GM12892 (cell line): ENCODE measurements at places on chromosomes 4 and X.

DNA sequence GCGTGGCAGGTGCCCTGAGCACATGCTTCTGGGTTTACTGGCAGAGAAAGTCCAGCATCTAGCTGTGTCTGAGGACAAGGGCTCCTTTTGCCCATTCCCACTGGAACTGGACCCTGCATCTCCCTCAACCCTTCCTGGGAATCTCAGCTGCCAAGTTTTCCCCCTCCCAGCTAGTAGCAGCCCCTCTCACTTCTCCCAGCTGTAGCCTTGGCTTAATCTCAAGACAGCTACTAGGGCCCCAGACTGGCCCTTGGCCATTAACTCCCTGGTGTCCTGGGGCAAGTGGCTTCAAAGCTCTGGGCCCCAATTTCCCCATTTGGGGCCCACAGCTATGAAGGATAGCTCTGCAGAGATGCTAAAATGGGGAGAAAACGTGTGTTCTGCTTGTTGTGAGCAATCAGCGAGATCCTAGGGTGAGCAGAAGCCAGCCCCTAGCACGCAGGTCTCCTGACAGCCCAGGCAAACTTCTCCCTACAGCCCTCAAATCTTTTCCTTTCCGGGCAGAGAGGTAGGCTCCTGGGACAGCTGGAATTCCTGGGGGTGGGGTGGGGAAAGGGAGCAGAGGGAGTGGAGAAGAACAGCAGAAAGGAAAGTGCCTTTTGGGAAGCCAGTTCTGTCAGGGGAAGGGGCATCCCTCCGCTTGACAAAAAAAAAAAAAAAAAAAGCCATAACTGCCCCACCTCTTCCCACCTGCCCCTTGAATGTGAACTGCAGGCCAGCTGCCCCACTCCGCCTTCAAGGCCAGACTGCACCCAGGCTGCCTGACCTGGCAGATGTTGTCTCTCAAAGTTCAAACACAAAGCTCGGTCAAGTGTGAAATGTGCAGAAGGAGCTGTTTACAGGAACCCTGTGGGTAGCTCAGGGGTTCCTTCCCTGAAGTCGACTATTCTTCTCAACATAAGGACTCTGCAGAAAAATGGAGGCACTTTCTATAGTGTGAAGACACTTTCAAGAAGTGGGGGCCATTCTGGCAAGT is 16.6 kb downstream of the FGD1 start:
- DNase-seq: no peak

DNA sequence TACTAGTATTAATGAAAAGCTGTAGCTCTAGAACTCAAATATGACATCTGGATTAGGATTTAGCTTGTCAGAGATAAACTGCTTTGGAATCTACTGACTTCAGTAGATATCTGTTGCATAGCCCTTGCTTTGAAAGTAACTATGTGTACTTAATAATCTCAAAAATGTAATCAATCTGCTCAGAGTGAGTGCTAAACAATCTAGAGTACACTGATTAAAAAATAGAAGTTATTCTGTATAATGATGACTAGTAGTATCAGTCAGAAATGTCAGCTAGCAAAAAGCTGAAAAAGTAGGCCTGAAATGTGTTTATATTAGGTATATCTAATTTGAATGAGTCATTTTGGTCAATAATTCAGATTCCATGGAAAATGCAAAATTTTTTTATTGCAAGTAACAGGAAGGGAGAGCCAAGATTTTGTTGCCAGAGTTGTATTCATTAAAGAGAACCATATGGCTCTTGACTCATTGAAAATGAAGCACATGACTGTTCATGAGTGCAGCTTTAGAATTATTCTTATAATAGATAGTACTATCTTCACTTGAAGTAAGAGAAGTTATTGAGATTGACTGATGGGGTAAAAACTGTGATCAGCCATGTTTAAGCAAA is 20.0 kb downstream of the CLCN3 start:
- no peak for DNase-seq

- DNase-seq: no peak
These were observed 218.6 kb upstream of the HTR2C start for GRCh38 chrX:114365065-114365834.

- DNase-seq: no peak
These were observed 77.5 kb downstream of the PCDH18 start for GRCh38 chr4:137454767-137455166.

DNA sequence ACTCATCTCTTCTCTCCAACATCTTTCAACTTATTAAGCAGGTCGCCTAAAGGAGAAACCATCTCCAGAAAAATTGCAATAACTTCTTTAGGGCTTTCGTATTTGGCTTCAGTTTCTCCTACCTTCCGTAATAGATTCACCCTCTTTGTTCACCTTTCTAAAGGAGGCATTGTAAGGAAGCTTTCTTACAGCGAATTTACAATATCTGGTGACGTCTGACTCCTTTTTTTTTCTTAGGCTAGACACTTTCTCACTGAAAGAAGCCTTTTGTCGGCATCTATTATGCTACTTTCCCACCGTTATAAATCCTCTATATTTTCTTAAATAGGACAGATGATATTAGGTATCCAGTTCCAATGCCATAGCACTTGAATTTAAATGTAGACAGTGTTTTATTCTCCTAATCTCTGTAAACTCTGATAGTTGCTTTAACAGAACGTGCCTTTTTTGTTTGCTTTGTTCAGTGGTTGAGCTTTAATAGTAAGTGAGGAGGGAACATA is 302.4 kb downstream of the IL1RAPL1 start:
- DNase-seq: no peak

- no peak for DNase-seq
These were observed 45.6 kb downstream of the PPP2R2C start for GRCh38 chr4:6426571-6427438.

DNA sequence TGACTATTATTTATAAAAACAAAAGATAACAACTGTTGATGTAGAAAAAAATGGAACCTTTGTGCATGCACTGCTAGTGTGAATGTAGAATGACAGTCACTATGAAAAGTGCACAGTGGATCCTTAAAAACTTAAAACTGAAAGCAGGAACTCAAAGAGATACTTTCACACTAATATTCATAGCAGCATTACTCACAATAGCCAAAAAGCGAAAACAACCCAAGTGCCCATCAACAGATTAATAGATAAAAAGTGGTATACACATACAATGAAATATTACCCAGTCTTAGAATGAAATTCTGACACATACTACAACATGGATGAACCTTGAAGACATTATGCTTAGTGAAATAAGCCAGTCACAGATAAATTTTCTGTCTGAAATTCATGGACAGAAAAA is 23.8 kb downstream of the CENPC start:
- DNase-seq: no peak

DNA sequence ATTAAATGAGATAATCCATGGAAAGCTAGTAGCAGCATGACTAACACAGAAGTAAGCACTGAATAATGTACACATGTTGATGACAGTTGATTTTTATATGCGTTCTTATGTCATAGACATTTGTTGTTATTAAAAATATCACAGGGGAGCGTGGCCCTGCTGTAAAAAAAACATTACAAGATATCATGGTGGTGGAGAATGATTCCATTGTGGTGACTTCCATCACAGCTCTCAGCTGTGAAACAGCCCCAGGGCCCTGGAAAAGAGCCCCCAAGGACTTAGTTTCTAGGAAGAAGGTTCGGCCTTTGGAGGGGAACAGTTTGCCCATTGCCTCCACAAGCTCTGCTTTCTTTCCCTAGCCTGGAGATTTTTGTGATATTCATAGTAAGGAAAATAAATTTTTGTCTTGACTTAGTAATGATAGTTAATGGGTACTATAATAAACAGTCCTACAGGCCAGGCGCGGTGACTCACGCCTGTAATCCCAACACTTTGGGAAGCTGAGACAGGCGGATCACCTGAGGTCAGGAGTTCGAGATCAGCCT is 49.9 kb downstream of the FAM114A1 start:
- DNase-seq: no peak

DNA sequence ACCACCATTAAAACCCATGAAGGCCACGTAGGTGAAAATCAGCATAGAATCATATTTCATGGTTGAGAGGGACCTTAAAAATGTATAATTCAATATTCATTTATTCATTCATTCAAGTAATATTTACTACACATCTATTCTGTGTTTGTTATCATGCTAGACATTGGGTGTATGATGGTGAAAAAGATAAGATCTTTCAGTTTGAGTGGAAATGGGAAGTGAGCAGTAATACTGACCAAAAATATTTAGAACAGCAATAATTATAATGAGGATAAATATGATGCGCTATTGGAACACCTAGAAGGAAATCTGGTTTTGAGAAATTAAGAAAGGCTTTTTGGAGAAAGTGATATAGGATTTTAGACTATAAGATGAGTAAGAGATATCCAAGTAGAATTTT is 28.0 kb downstream of the DKK2 start:
- no peak for DNase-seq

GRCh38 chr4:147994076-147994475 is 262.2 kb downstream of the ARHGAP10 start:
- no peak for DNase-seq

GRCh38 chrX:16240231-16240905 is 73.1 kb downstream of the MAGEB17 start:
- no peak for DNase-seq

DNA sequence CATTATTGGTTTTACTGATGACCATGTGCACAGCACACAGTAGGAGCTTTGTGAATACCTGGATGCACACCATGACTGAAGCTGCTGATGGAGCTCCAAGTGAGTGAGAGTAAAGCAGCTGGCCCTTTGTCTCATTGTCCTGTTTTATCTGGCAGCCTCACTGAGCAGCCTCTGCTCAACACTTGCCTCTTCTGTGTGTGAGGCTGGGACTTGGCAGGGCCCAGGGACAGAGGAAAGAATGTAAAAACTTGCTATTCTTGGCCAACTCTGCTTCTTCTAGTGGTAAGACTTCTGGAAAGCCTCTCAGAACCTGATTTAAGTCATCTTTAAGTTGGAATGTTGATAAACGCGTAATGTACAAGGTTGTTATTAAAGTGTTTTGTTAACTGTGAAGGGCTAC is 61.4 kb downstream of the BEX1 start:
- no peak for DNase-seq

DNA sequence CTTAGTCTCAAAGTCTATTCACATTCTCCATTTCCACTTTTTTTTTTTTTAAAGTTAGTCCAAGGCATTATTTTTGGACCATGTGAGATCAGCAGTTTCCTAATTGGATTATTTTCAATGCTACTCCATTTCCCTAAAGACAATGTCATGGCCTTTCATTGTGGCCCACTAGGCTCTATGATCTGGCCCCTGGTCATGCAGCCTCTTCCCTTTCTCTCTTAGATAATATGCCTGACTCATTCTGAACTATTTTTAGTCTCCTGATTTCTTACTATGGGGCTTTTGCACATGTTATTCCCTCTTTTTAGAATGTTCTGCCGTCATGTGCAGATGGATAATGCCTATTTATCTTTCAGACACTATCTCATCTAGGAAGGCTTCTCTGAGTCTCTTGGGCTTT is 157.3 kb downstream of the TMA16 start:
- DNase-seq: no peak

- no peak for DNase-seq
These were observed 7.1 kb downstream of the RASSF6 start for GRCh38 chr4:73613130-73613529.

DNA sequence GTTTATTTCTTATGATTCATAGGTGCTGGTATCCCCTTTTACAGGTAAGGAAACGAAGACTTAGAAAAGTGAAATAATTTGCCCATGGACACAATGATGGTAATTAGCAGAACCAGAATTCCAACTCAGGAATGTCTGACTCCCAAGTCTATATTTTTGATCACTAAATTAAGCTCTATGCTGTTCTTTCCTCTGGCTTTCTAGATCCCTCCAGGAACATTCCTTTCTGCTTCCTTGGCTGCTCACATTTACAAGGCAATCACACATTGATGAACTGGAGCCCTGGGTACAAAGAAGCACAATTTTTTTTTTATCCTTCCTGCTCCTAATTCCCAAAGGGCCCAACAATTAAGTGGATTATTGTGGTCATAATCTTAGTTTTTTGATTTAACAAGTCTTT is 7.0 kb upstream of the CDKN2AIP start:
- no peak for DNase-seq

- no peak for DNase-seq
These were observed at the start of gene LDB2 for GRCh38 chr4:16897991-16898827. LDB2 (minus strand) TSS chr4:16898645.

DNA sequence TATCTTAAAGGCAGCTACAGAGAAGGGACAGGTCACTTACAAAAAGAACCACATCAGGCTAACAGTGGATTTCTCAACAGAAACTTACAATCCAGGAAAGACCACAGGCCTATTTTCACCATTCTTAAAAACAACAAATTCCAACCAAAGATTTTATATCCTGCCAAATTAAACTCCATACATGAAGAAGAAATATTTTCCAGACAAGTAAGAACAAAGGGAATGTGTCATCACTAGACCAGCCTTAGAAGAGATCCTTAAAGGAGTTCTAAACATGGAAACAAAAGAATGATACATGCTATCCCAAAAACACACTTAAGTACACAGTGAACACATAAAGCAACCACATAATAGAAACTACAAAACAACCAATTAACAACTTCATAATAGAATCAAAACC is 105.6 kb downstream of the ANXA10 start:
- no peak for DNase-seq

GRCh38 chr4:108861334-108861733 is 98.5 kb upstream of the ETNPPL start:
- no peak for DNase-seq

- no peak for DNase-seq
These were observed 489.8 kb downstream of the PABPC4L start for GRCh38 chr4:133711817-133712216.

DNA sequence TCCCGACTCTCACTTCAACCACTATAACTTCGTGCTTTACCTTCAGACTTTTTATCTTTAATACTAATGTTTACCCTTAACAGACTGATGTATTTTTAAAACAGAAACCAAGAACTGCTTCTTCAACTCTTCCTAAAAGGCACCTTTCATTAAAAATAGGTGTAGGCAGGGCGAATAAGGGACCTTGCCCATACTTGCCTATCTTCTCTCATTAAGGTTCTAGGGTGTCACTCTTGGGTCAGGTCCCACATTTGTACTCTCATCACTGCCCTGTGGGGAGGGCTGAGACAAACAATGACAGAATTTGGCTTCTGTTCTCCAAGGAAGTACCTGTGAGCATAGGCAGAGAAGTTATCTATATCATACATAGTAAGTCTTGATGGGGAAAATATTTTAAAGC is 69.7 kb downstream of the ANKRD50 start:
- no peak for DNase-seq

DNA sequence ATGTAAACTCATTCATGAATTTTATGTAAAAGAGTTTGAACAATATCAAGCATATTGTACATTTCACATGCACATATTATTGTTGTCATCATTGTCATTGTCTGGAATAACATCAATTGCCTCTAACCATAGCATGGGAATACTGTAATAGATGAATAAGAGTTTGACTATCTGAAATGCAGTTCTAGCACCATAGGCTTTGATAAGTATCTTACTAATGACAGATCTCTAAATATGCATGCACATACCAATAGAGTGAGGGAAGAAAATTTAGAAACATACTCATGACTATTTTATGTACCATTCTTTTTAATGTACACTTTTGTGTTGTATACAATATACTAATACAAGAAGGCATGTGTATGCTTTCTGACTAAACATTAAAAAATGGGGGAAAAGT is 161.6 kb upstream of the SPRY1 start:
- no peak for DNase-seq
